ENCODE measurements at places on chromosomes 6 and 20.

DNA sequence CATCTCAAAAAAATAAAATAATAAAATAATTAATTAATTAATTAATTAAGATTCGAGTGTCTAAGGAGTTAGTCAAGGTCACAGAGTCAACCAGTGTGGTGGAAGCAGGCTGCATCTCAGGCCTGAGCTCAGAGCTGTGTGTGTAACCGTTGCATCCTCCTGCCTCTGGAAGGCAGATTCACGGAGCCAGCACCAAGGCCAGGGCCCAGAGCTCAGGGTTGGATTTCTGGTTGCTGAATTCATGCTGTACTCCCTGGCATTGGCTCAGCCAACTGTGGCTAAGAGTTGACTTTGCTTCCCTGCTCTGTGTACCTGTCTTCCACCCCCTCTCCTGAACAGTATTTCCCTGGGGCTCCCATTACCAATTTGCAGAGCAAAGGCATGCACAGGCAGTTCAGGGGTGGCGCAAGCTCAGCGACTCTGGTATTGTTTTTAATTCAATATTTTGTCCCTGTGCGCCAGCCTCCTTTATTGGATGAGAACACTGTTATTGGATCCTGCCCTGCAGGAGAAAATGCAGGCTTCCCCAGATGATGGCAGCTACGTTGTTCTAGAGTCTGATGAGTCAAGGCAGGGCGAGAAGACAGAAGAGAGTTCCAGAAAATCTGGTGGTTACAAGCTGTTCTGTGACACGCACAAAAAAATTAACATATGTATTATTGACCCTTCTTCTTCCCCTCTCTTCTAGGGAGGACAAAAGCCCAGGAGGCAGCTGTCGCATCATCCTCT lies 12.3 kb upstream of the CTNNBL1 start:
- DNase-seq = no peak

GRCh38 chr6:2523061-2523460 lies 227.7 kb downstream of the MYLK4 start:
- peak; percentile 97 for DNase-seq

- no peak for DNase-seq
These were observed 84.8 kb downstream of the TRMT11 start for GRCh38 chr6:126071000-126071647.

- DNase-seq = no peak
These were observed 35.2 kb upstream of the EEF1E1 start for GRCh38 chr6:8137529-8137939.

GRCh38 chr6:3902871-3903648 lies 53.9 kb downstream of the FAM50B start:
- DNase-seq = no peak

GRCh38 chr6:55955684-55956083 lies 80.3 kb upstream of the BMP5 start:
- DNase-seq = no peak

GRCh38 chr6:85465762-85466161 lies 15.9 kb downstream of the NT5E start:
- DNase-seq = no peak

GRCh38 chr6:42787063-42787472 lies 5.2 kb downstream of the BICRAL start:
- DNase-seq = no peak

- DNase-seq = no peak
These were observed 14.2 kb downstream of the OR2A4 start for GRCh38 chr6:131687022-131687421.

- DNase-seq = peak; percentile 60
These were observed 19.5 kb downstream of the KIF25 start for GRCh38 chr6:168016721-168017525.

GRCh38 chr20:25510721-25511120 lies 74.6 kb downstream of the NINL start:
- no peak for DNase-seq

DNA sequence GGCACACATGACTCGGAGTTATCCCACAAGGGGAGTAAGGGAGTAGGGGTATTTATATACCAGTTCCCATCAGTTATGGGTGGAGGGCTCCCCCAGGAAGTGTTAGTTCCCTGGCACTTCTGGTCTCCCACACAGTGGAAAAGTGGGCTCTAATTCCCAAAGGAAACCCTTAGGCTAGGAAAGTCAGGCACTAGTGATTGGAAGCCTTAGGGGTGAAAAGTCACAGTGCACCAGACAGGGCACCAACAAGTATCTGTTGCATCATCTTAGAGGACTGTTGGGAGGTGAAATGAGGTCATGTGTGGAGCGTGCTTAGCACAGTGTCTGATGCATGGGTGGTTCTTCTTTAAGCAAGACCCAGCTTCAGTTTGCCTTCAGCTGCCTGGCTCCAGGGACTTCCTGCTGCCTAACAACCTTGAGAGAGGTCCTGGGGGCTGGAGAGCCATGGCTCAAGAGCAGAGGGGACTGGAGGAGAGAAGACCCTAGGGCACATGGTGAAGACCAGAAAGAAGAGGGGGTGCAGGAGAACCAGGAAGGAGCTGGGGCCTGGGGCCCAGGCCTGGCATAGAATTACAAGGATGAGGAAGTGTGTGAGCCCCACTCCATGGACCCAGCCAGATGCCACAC lies 7.5 kb upstream of the FOXP4 start:
- no peak for DNase-seq

DNA sequence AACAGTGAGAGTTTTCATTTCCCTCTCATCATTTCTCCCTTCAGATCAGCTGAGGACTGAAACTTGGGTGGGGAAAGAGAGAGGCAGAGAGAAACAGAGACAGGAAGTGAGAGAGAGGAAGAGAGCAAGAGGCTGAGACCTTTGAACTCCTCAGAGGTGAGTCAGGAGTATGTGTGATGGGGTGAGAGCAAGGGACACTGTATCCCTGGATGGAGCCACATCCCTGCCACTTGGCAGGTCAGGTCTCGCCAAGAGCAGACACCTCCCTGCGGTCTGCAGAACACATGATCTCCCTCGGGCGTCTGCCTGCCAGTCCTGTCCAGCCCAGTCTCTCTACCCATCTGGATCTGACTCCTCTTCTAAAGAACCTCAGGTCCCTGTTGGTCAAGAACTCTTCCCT lies 62.7 kb upstream of the SYNDIG1 start:
- DNase-seq = peak; percentile 78

GRCh38 chr6:110511401-110511800 lies 35.0 kb upstream of the SLC22A16 start:
- DNase-seq = no peak

DNA sequence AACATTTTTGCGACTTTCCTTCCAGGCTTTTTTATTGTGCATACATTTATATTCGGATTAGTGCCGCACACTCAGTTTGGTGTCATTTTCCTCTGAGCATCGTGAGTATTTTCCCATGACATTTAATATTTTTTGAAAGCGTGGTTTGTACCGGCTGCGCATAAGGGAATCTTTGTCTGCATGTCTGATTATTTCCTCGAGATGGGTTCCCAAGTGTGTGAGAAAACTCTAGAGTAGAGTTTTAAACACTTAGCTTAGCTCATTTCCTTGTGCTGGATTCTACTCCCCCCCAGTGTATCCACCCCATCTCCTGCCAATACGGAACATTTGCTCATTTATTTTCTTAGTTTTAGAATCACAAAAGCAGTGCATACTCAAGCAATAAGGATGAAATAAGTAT lies 94.3 kb downstream of the CDC5L start:
- no peak for DNase-seq

GRCh38 chr6:142846459-142846831 lies 98.5 kb downstream of the HIVEP2 start:
- DNase-seq = peak; percentile 55

GRCh38 chr20:20404633-20405032 lies 36.7 kb downstream of the INSM1 start:
- no peak for DNase-seq

- DNase-seq = peak; percentile 92
These were observed 572 bp downstream of the DSE start for GRCh38 chr6:116371120-116371917.

- DNase-seq = no peak
These were observed 157.7 kb downstream of the RNASET2 start for GRCh38 chr6:166798652-166799051.

GRCh38 chr6:16166871-16167608 lies 38.2 kb downstream of the MYLIP start:
- no peak for DNase-seq

DNA sequence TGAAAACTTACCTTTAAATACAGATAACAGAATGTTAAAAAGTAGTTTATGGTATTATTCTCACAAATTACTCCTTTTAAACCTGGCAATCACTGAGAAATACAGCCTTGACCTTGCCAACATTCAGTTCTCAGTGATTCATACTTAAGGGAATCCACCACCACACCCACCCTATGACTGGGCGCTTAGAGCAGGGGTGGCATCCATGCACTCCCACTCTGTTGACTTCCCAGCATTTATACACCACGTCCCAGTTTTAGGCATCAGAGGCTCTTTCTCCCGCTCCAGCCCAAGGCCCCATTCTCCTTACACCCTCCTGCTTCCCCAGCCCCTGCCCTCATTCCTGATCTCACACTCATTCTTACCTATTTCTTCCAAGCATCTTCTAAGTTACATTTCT lies 16.3 kb downstream of the TRAF3IP2 start:
- DNase-seq = peak; percentile 90

DNA sequence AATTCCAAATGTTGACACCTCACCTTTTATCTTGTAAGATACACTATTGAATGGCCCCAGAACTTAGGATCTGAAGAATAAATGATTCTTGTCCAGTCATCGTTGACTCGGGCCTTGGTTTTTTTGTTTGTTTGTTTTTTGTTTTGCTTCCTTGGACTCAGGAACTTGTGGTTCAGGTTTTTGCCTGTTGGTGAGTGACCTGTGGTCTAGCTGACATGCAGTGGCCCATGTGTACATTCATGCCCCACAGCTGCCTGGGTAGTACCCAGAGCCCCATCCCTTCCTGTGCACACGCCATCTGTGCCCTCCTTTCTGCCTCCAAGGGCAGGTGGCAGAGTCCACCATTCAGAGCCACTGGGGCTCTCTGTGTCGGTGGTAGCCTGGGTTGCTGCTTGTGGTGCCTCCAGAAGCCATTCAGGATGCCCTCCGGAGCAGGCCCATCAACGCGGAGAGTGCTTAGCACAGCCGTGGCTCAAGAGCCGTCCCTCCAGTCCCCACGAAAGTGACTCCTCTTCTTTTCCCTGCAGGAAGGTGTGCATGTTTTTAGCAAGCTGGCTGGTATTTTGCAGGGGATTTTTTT lies 85.9 kb downstream of the SYNJ2 start:
- peak; percentile 10 for DNase-seq
